Fibroblast of skin of right quadriceps (primary cell): ENCODE measurements at places on chromosomes 3 and 15.

GRCh38 chr3:174337227-174337626 lies 521.9 kb upstream of the NAALADL2 start:
- no peak for DNase-seq

- no peak for DNase-seq
Measured at GRCh38 chr3:133991637-133992036, 38.1 kb downstream of the SLCO2A1 start.

GRCh38 chr3:142106548-142106947 lies 42.8 kb downstream of the TFDP2 start:
- no peak for DNase-seq

DNA sequence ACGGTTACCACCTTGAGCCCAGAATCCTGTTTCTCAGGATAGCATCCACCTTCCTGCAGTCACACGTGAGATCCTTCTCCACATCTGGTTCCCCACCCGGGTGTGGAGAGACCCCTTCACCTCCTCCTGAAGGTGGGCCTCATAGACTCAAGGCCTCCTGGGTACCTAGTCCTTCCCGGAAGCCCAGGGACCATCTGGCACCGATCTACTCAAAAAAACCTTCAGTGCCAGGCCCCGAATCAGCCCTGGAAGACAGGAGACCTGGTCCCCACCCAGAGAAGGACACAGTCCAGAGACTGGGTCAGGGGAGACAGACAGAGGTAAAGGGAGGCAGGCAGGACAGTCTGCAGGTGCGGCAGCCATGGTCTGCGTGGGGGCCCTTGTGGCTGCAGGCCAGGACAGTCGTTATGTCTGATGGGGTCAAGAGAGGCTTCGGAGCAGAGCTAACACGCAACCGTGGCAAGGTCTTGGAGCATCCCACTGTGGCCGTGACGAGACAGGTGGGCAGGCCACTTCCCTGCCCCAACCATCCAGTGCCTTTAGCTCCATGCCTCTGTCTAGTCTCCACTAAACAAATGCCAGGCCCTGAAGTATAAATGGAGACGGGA lies 112.2 kb upstream of the ABHD17C start:
- DNase-seq: no peak

- DNase-seq: no peak
Measured at GRCh38 chr15:95454403-95455262, 875.9 kb upstream of the NR2F2 start.

DNA sequence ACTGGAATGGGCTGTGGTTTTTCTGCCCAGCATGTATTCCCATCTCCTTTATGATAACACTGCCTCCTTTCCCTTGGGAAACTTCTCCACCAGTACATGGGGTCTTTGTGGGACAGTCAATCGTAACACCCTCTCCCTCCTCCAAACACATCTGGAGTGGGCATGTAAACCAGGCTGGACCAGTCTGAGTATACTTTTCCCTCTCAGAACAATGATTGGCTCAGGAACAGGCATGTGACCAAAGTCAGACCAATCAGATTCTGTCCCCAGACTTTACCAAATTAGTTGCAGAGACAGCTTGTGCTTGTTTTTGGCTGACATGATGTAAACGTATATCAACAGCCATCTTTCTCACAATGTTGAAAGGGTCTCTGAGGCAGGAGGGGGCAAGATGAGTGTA lies 97.1 kb upstream of the CRBN start:
- no peak for DNase-seq

DNA sequence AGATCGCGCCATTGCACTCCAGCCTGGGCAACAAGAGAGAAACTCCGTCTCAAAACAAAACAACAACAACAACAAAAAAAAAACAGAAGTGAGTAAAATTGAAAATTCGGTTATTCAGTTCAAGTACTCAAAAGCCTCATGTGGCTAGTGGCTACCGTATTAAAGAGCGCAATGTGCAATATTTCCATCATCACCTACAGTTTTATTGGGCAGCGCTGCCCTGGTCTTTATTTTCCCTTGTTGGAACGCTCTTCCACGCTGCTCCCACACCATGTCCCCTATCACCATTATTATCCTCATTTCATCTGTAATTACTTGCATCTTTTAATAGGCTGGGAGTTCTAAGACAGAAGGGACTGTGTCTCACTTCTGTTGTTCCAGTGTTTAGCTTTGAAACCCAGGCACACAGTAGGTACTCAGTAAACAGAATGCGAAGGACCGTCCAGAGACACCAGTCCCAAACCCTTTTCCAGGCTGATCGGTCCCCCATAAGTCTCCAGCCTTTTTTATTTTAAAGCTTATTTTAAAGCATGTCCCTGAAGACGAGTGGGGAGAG lies 423 bp upstream of the HACD3 start:
- DNase-seq: no peak

GRCh38 chr3:141303481-141304223 lies 64.7 kb upstream of the ZBTB38 start:
- DNase-seq: peak; percentile 75

GRCh38 chr3:57818772-57819171 lies 62.7 kb downstream of the SLMAP start:
- no peak for DNase-seq

GRCh38 chr15:84914909-84915605 lies 30.6 kb downstream of the SLC28A1 start:
- peak; percentile 77 for DNase-seq

GRCh38 chr3:108100906-108101660 lies 10.3 kb upstream of the CD47 start:
- DNase-seq: no peak

DNA sequence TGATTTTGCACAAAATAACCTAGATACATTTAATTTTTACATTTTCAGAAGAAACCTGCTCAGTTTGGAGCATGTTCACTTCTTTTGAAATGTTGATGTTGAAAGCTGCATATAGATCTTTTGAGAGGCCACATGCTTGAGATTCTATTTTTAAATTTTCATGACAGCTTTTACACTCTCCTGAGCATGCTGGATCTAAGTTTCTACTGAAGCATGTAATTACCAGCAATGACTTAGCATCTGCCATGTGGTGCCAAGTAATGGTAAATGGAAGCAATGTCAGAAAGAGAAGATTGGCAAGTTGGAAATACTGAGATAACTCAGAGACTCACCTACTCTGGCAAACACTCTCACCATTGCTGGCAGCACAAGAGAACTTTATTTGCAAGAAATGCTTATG lies 310.6 kb downstream of the NSUN3 start:
- DNase-seq: no peak
